ENCODE measurements at places on chromosomes 4 and X.

- peak; percentile 21 for DNase-seq
These were observed 3.5 kb downstream of the HUWE1 start for GRCh38 chrX:53682885-53683555.

GRCh38 chr4:165814256-165815020, 58.6 kb upstream of the TLL1 start:
- DNase-seq: no peak

DNA sequence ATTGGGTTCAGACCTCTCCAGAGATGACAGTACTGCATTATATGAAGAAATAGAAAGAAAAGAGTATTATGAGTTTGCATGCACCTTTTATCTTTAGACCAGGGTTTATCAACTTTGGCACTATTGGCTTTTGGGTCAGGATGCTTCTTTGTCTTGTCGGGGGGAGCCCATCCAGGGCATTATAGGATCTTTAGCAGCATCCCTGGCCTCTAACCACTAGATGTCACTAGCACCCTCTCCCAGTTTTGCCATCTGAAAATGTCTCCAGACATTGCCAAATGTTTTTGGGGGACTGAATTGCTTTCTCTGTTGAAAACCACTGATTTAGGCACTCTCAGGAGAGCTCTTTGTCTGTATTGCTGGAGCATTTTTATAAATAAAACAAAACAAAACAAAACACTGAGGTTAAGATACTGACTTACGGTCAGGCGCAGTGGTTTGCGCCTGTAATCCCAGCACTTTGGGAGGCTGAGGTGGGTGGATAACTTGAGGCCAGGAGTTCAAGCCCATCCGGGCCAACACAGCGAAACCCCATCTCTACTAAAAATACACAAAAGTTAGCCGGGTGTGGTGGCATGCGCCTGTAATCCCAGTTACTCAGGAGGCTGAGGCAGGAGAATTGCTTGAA, 23.6 kb downstream of the CA5B start:
- DNase-seq: peak; percentile 31

DNA sequence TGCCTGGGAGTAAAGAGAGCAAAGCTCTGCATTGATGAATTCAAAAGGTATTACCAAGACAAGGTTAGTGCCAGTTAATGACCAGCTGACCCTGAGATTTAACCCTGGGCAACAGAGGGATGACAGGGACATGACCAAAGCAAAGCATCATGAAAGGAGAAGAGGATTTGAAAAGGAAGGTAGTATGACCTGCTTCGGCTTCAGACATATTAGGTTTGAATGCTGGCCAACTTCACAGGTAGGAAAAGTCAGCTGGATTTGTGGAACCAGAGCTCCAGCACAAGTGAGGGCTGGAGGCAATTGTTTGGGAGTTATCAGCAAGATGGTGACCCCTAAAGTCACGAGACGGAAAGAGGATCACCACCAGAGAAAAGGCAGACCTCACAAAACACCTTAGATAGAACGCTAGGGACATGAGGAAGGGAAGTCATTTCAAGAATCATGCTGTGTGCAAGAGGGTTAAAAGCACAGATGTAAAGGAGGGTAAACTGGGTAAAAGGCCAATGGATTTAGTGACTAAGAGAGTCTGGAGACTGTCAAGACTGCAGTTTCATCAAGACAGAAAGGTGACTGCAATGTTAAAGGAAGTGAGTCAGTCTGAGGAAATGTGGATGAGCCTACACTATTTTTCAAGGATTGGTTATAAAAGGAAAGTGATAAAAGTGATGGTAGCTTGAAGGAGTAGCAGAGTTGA, 45.6 kb downstream of the SH3RF1 start:
- no peak for DNase-seq

GRCh38 chr4:184361443-184361842, 112.9 kb downstream of the IRF2 start:
- DNase-seq: no peak

DNA sequence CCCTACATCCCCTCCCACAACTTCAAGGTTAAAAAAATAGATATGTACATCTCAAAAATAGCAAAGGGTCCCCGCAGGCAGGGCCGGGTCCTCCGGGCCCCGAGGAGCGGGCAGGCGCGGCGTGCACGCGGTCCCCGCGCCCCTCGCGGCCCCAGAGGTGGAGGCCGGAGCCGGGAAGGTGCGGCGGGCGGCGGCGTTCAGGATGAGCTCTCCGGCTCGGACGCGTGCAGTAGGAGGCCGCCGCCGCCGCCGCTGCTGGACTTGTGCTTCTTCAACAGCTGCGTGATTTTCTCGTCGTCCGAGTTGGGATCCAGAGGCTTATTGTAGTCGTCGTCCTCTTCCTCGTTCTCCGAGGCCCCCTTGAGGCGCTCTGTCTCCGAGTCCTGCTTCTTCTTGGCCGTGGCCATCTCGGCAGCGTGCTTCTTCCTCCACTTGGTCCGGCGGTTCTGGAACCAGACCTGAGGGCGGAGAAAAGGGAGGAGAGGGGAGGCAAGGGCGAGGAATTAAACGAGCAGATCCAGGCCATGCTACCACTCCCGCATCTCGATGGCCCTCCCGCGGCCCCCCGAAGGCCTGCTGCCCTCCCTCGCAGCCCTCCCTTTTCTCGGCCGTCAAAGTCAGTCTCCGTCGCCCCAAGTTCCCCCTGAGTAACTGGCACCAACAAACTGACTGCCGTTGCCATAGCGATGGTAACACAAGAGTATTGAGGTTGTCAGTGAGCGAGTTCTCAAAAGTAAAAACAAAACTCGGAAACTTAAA, 5.8 kb downstream of the NKX6-1 start:
- DNase-seq: no peak

DNA sequence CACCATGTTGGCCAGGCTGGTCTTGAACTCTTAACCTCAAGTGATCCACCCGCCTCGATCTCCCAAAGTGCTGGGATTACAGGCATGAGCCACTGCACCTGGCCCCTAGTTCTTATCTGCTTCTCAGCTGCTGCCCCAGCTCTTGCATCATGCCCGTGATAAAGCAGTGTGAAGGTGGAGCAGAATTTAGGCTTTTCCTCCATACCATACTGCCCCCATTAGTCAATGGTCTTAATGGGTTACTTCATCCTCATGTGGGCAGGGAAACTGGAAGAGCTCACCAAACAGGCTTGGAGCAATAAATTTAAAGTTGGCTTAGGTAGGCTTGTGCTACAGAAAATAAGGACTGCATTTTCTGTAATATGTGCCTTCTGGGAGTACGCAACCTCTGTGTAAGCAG, 636.9 kb upstream of the BOD1L1 start:
- no peak for DNase-seq

GRCh38 chrX:70402721-70403120, 20.4 kb upstream of the GDPD2 start:
- no peak for DNase-seq

Measured in activated CD8-positive, alpha-beta memory T cell treated with anti-CD3 and anti-CD28 coated beads, Interleukin-2, amount 50 U/mL, for 4 hours (primary cell).